Brain (organoid and tissue), 16 donors: ENCODE measurements at places on chromosomes 4 and X. TPM values are rescaled to one million over a fixed set of nuclear protein-coding genes. Genes with fewer than 3 reads are reported as not detected.

DNA sequence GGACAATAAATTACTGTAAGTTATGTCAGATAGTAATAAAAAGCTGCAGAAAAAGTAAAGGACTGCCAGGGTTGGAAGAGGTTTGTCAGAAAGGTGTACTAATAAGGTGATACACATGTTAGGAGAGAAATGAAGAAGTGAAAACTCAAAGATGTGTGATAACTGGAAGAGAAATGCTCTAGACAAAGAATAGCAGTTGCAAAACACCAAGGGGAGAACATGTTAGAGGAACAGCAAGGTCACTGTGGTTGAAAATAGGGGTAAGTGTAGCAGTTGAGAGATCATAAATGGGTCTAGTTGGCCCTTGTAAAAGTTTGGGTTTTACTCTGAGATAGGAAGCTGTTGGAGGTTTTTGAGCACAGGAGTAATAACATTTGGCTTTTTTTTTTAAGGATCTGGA, 46.9 kb downstream of the HSPA4L start:
- no peak for DNase-seq

DNA sequence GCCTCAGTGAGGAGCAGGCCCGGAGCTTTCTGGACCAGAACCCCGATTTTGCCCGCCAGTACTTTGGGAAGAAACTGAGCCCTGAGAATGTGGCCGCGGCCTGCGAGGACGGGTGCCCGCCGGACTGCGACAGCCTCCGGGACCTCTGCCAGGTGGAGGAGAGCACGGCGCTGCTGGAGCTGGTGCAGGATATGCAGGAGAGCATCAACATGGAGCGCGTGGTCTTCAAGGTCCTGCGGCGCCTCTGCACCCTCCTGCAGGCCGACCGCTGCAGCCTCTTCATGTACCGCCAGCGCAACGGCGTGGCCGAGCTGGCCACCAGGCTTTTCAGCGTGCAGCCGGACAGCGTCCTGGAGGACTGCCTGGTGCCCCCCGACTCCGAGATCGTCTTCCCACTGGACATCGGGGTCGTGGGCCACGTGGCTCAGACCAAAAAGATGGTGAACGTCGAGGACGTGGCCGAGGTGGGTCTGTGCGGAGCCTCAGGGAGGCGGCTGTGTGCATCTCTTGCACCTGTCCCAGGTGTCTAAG, 323 bp downstream of the PDE6B start:
- no peak for DNase-seq

GRCh38 chr4:52939739-52940138, 77.6 kb downstream of the RASL11B start:
- peak; percentile 50 for DNase-seq

GRCh38 chr4:26482508-26483462, 7.5 kb downstream of the CCKAR start:
- peak; percentile 57 for DNase-seq

DNA sequence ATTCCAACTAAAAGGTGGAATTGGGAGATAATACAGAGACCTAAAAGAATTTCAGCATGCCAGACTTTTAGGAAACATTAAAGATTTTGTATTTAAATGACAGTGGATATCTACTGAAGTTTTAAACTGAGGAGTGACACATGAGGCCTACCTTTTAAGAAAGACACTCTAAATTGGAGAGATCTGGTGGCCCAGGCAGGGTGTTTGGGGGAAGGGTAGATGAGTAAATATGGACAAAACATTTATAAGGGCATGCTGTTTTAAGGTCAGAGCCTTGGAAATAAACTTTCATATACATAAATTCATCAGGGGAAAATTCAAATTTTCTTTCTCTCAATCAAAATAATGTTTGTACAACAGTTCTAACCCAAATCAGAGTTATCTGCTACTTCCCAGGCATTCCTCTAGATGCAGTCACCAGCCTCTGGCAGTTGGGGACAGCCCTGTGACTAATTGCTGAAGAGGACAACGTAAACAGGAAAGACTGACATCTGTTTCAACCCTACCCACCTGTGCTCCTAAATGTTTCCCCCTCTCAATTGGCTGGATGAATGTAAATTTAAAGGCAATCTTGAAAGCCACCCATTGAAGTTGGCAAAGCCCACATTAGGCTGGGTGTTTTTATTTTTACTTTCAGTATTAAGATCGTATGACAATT, 1646.9 kb upstream of the ADGRL3 start:
- DNase-seq, result no peak

- no peak for DNase-seq
Observed at GRCh38 chr4:102779204-102779603, 18.4 kb upstream of the MANBA start.

GRCh38 chr4:105979506-105979905, 84.2 kb downstream of the NPNT start:
- no peak for DNase-seq

DNA sequence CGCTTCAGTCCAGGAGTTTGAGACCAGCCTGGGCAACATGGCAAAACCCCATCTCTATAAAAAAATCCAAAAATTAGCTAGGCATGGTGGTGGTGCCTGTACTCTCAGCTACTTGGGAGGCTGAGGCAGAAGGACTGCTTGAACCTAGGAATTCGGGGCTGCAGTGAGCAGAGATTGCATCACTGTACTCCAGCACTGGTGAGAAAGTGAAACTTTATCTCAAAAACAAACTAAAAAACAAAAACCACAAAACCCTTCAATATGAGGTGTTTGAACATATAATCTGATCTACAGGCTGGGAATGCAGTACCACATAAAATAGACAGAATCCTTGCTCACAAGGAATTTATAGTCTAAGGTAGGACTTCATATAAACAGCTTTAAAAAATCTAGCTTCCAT, 103.9 kb downstream of the PDS5A start:
- DNase-seq, result no peak

GRCh38 chr4:41065434-41066006, 148.8 kb downstream of the APBB2 start:
- peak; percentile 66 for DNase-seq

DNA sequence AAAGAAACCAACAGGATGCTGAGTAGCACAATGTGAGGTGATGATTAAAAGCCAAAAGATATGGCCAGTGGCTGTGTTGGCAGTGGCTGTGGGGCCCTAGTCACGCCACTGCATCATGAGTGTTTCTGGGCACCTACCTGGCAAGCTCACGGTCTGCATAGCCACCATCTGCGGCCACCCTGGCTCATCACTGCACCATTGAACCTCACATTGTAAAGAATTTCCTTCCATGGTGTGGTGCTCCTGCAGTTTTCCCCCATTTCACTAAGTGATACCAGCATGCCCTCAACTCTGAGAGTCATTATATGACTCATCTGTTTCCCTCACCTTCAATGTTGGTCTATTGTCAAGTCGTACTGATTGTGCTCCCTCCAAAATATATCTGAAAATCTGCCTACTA, 45.5 kb upstream of the CLNK start:
- no peak for DNase-seq

GRCh38 chrX:44974451-44974850, 101.5 kb downstream of the KDM6A start:
- DNase-seq, result no peak

DNA sequence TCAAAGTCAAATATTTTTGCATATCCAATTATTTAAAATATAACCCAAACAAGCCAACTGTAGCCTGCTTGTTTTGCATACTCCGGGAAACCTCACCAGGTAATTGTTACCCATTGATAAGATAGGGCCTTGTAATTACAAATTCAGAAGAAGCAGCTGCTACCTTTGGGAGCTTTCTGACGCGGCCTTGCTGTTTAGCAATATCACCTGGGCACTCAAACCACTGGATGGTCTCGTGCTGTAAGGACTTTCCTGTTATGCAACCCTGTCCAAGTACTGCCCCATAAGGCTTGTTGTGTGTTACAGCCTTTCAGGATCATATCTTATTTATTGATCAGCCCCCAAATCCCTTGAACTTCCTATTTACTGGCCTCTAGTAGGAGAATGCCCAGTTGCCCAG, 52.1 kb downstream of the HS3ST1 start:
- DNase-seq, result no peak

GRCh38 chr4:173121076-173121561, 47.5 kb upstream of the GALNT7 start:
- DNase-seq, result peak; percentile 48

GRCh38 chr4:105808030-105808749, 87.1 kb upstream of the NPNT start:
- DNase-seq, result no peak

DNA sequence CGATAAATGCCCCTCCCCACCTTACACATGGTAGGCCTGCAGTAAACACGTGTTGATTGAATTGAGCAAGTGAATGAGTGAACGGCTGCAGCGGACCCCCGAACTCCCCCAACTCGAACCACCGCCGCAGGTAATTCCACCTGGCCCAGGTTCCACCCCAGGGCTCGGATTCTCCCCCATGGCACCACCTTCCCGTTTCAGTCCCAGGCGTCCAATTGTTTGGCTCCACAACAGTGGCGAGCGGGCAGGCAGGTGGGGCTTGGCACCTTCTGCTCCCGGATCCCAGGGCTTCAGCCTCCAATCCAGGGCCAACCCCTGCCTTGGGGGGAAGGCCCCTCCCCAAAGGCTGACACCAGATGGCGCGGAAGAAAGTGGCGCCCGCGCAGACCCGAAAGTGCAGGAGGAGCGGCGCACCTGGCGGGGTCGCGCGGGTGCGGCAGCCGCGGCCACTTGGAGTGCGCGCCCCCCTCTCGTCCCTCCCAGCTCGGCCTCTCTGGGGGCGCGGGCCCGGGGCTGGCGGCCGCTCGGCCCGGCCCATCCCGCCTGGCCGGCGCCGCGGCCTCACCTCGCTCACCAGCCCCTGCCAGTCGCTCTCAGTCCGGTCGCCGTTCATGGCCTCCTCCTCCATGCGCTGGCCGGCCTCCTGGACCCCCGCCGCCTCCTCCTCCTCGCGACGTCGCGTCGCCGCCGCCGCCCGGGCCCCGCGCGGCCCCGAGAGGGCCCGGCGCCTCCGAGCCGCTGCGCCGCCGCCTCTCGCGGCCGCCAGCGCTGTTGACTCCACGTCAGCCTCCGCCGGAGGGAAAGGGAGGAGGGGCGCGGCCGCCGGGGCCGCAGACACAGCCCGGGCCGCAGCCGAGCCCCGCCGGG, at the start of gene CCDC149:
Gene CCDC149 (minus strand): TSS at position 791 of the 867 bp plus-strand sequence. CDS start 178 bp downstream, at position 613.
- DNase-seq, result peak; percentile 78

- no peak for DNase-seq
Observed at GRCh38 chr4:76515975-76516843, 81.2 kb downstream of the SHROOM3 start.

DNA sequence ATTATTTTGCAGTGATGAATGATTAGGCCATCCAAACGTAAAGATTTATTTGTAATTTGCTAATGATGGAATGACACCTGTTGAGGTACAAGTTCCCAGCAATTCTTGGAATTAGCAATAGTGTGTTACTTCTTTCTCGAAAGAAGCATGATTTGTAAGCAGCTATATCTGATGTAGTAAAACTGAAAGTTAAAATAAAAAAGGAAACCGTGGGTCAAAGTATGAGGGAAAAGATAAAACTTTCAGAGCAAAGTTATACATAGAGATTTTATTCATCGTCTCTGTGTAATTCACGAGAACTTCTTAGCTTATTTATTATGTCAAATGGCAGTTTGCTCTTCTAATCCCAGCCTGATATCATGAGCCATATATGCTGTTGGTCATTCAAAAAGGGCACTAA, 59.0 kb downstream of the NFKB1 start:
- DNase-seq, result no peak

DNA sequence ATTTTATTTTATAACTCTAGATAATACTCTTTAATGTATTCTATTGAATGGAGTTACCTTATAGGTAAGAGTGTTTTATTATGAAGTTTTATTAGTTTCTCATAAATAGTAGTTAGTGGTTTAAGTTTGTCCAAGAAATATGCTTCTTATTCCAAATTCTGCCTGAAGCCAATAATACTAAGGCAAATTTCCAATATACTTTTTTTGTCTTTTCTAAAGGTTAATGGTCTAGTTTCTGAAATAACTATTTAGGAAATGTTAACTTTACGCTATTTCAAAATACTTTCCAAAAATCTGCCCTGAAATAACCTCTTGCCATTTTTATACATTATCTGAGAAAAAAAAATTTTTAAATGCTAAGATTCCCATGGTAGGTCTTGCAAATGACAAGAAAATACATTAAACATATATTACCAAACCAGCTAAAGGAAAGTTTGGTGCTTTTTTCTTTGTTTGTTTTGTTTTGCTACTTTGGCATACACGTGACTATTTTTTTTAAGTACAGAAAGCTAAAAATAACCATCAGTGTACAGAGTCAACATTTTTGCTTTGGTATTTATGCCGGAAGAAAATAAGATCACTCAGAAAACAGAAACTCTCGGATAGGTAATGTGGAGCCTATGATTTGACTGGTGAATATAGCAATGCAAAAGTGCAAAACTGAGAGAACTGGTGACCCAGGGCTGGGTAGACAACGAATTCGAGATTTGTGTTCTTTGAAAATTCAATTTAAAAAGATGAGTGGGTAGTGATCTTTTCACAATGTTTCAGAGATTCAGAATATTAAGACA, 29.8 kb downstream of the PCDH18 start:
- DNase-seq, result no peak

DNA sequence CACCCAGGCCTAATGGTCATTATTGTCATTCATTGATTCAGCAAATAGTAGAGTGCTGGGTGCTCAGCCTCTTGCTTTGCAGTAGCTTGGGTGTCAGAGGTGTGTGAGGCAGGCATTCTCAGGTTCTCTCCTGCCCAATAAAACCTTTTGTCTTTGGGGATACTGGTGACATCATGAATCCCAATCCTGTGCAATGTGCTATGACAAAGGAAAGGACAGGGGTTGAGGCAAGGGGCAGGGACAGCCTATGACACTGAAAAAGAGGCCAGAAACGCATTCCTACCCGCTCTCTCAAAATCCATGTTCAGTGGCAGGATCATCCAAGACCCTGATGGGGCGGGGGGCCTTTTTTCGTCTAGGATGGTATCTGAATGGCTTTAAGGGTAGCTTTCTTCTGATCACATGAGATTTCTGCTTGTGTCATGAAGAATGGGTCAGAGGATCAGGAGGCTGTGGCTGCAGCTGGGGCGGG, 1.5 kb upstream of the FAM193A start:
- no peak for DNase-seq

UPF3B gene
- polyA plus RNA-seq, result 5.7 TPM

DCAF8L2 gene
- polyA plus RNA-seq, result not detected

GLRB gene
- 7.2 TPM for polyA plus RNA-seq

UGT8 gene
- 36.5 TPM for polyA plus RNA-seq

NUDT10 gene
- 3.6 TPM for polyA plus RNA-seq

ATP2B3 gene
- polyA plus RNA-seq, result 7.2 TPM

DCHS2 gene
- polyA plus RNA-seq, result 0.41 TPM

CFP gene
- polyA plus RNA-seq, result 1.1 TPM

OPRPN gene
- not detected for polyA plus RNA-seq

ASB12 gene
- not detected for polyA plus RNA-seq

BLOC1S4 gene
- polyA plus RNA-seq, result 11.0 TPM

GPRASP1 gene
- 14.6 TPM for polyA plus RNA-seq
